ENCODE measurements at places on chromosomes 7 and 10.

GRCh38 chr10:10745291-10745690 lies 272.4 kb upstream of the CELF2 start:
- no peak for DNase-seq

GRCh38 chr10:95290461-95291364 lies at the start of gene PDLIM1:
Gene PDLIM1, minus strand, starts transcription at chr10:95291003. Its CDS starts 88 bp downstream, at chr10:95290915.
- DNase-seq: no peak

GRCh38 chr10:45408421-45409319 lies 34.7 kb downstream of the ALOX5 start:
- no peak for DNase-seq

- no peak for DNase-seq
Measured at GRCh38 chr10:124672181-124672638, 72.0 kb downstream of the FAM53B start.

GRCh38 chr7:74178632-74179031 lies 4.5 kb downstream of the EIF4H start:
- no peak for DNase-seq

DNA sequence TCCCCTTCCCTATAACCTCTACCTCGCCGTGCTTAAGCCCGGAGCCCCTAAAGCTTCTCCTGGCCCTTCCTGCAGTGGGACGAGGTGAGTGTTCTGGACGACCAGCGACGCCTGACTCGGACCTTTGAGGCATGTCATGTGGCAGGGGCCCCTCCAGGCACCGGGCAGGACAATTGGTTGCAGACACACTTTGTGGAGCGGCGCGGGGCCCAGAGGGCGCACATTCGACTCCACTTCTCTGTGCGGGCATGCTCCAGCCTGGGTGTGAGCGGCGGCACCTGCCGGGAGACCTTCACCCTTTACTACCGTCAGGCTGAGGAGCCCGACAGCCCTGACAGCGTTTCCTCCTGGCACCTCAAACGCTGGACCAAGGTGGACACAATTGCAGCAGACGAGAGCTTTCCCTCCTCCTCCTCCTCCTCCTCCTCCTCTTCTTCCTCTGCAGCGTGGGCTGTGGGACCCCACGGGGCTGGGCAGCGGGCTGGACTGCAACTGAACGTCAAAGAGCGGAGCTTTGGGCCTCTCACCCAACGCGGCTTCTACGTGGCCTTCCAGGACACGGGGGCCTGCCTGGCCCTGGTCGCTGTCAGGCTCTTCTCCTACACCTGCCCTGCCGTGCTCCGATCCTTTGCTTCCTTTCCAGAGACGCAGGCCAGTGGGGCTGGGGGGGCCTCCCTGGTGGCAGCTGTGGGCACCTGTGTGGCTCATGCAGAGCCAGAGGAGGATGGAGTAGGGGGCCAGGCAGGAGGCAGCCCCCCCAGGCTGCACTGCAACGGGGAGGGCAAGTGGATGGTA lies 9.2 kb downstream of the EPHB6 start:
- no peak for DNase-seq

- DNase-seq: no peak
Measured at GRCh38 chr7:131346885-131347592, 19.4 kb downstream of the MKLN1 start.
